ENCODE measurements at places on chromosomes 2 and 18. TPM values are rescaled to one million over a fixed set of nuclear protein-coding genes. Genes with fewer than 3 reads are reported as not detected.

The ADD2 gene
- total RNA-seq = 1.6 TPM

- H3K4me1 ChIP-seq = no peaks in the 10 kb centered on the region
- H3K36me3 ChIP-seq = no peaks in the 10 kb centered on the region
- H3K27ac ChIP-seq = no peak overlapping the region
- no peak overlapping the region for H3K4me3 ChIP-seq
These were observed 86.0 kb upstream of the SATB2 start for GRCh38 chr2:199543606-199544172.

- H3K4me3 ChIP-seq = no peak overlapping the region
- no peaks in the 10 kb centered on the region for H3K4me1 ChIP-seq
- no peak for DNase-seq
- no peak overlapping the region for H3K27ac ChIP-seq
- H3K36me3 ChIP-seq = no peaks in the 10 kb centered on the region
These were observed 971.3 kb upstream of the FAM98A start for GRCh38 chr2:34570266-34570872.

GRCh38 chr18:64674694-64675093, 525.8 kb upstream of the LINC00305 start:
- DNase-seq = no peak
- no peaks in the 10 kb centered on the region for H3K36me3 ChIP-seq
- no peaks in the 10 kb centered on the region for H3K4me1 ChIP-seq
- no peaks in the 10 kb centered on the region for H3K27me3 ChIP-seq

GRCh38 chr2:19125901-19126680, 232.3 kb downstream of the OSR1 start:
- DNase-seq = no peak
- H3K4me3 ChIP-seq = no peak overlapping the region
- H3K36me3 ChIP-seq = no peaks in the 10 kb centered on the region
- H3K4me1 ChIP-seq = peaks cover 3% of the 10 kb centered on the region
- H3K27me3 ChIP-seq = no peaks in the 10 kb centered on the region

- no peak for DNase-seq
- H3K36me3 ChIP-seq = no peaks in the 10 kb centered on the region
- H3K4me1 ChIP-seq = no peaks in the 10 kb centered on the region
- no peaks in the 10 kb centered on the region for H3K27me3 ChIP-seq
These were observed 208.5 kb upstream of the ACVR2A start for GRCh38 chr2:147636238-147636882.

DNA sequence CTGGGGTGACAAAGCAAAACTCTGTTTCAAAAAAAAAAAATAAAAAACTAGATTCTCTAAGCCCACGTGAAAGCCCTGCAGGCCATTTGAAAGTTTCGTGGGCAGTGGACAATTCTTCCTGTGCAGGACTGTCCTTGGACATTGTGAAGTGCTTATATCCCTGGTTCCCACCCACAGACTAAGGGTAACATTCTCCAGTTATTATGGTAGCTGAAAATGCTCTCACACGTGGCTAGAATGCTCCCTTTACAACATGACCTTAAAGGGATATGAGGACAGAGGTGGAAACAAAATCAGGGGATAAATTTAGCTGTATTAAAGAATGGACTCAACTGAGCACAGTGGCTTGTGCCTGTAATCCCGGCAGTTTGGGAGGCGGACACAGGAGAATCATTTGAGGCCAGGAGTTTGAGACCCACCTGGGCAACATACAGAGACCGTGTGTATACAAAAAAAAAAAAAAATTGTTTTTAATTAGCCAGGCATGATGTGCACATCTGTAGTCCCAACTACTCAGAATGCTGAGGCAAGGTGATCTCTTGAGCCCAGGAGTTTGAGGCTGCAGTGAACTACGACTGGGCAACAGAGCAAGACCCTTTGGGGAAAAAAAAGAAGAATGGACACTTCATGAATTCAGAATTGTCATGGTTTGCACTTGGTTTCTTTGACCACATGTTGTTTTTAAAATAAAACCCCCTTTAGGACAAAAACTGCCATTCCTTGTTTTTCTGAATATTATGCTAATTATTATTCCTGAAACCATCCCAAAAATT, 167.9 kb downstream of the MGAT5 start:
- DNase-seq = no peak
- H3K4me3 ChIP-seq = no peak overlapping the region
- H3K4me1 ChIP-seq = no peaks in the 10 kb centered on the region
- H3K27me3 ChIP-seq = no peaks in the 10 kb centered on the region
- no peaks in the 10 kb centered on the region for H3K36me3 ChIP-seq
